ENCODE measurements at places on chromosomes 2 and 18.
A peak's percentile ranks its signal among the peaks of the same experiment; 100 is the strongest.

DNA sequence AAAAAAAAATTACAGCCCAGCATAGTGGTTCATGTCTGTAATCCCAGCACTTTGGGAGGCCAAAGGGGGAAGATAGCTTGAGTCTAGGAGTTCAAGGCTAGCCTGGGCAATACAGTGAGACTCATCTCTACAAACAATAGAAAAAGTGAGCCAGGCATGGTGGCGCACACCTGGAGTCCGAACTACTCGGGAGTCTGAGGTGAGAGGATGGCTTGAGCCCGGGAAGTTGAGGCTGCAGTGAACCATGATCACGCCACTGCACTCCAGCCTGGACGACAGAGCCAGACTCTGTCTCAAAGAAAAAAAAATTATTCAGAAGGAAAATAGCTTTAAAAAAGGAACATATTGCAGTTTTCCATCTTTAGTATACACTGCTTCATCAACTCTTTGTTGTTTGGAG, 47.8 kb downstream of the CYP27C1 start:
- DNase-seq, result no peak

DNA sequence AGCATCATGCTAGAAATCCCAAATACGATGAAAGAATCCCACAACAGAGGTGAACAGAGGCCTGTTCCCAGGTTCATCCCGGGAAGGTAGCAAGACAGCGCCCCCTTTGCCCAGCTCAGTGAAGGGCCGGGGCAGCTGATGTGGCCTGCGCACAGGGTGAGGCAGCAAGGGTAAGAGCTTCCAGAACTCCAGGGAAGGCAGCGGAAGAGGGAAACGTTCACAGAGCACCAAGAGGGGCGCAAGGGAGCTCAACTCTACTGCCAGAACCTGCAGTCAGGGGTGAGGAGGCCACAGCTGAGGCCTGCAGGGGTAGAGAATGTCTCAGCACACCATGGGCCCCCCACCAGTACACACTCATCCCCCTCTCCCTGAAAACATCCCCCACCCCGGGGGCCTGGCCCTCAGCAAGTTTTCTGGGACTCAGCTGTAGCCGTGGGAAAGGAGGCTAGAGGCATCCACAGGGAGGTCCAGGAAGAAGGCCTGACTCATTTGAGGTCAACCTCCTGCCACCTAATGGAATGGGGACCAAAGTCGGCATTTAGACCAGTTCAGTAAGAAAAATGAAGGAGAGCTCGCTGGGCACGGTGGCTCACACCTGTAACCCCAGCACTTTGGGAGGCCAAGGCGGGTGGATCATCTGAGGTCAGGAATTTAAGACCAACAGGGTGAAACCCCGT, 95.6 kb upstream of the ASAP2 start:
- no peak for DNase-seq

DNA sequence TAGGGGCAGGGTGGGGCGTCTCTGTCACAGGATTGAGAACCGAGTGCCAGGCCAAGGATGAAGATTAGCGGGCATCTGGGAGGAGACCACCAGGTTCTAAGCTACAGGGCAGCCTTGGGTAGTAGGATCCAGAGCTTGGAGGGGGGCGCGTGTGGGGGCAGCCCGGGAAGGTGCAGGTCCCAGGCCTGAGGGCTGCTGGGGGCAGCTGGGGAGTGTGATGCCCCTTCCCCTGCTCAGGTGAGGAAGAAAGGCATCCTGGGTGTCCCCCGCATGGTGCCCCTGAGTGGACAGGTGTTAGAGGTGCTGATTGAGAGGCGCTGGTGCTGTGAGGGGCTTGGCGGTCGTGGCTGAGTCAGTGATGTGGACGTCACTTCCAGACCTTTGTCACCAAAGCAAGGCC, 33.9 kb upstream of the MBP start:
- no peak for DNase-seq

DNA sequence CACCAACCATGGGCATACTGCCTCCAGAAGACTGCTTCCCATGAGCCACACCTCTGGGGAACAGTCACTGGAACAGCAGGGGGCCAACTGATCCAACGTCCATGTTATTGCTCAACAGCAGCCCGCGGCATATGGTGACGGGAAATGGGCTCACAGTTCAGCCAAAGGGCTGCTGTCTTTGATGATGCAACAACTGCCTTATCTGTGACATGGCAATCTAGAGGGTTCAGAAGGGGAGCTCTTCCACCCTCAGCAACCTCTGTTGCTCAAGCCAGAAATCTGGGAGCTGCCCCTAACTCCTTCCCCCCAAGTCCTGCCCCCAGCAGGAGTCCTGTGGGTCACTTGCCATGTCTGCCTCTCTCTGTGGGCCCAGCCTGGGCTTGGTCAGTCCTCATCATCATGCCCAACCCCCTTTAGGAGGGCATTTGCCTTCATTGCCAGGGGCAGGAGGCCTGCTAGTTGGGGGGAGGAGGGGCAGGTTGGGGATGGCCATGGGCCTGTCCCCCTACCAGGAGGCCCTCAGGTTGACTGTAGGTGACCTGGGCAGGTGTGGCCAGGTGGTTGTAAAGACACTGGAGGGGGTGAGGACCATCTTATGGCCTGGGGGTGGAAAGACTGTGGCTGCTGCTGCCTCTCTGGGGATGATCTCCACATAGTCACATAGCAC, 212.9 kb downstream of the CYP26B1 start:
- DNase-seq, result no peak

GRCh38 chr2:168633200-168633599, 169.2 kb upstream of the NOSTRIN start:
- no peak for DNase-seq

GRCh38 chr2:43887176-43887575, 48.4 kb downstream of the ABCG8 start:
- DNase-seq, result no peak

GRCh38 chr18:57585421-57585820, 1.1 kb downstream of the FECH start:
- DNase-seq, result no peak

DNA sequence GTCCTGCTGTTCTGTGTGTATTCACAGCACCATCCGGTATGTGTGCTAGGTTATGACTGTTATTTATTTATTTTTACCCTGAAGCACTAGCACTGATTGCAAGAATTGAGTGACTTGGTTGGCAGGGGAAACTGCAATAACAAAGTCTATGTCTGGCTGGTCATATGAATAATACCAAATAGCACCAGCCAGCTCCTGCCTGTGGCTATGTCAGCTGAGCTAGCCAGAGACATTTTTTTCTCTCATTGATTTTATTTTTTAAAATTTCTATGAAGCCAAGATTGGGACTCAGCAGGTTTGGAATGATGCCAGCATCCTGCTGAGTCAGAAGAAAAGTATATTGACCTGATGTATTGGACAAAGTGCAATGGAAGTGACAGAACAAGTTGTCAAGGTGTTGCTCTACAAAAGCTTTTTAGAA, 188.5 kb upstream of the CDH2 start:
- DNase-seq, result no peak

DNA sequence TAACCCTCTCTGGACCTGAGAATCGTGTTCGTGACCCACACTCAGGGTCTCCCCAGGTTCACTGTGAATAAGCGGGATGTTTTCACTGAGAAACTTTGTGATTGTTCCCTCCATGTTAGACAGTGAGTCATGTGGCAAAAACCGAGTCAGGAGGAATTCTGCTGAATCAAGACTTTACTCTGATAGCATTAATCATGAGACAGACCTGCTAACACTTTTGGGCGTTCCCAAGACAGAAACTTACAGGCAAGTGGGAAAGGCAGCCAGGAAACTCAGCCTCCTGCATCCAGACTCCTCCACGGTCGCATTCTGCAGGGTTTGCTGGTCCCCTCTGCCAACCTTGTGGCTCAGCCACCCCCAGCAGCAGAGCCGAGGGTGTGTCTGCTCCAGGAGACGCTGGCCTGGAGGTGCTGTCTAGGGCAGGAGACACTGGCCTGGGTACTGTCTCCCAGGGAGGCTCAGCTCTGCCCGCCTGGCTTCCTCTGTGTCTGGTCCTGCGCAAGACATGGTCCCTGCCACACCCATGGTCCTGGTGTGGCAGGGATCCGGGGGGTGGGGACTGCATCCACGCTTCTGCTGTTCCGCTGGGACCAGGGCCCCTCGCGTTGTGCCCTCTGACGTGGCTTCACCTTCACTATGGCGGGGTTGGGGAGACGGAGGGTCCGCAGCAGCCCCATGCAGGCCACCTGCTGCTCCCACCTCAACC, 177.4 kb downstream of the TWIST2 start:
- no peak for DNase-seq

DNA sequence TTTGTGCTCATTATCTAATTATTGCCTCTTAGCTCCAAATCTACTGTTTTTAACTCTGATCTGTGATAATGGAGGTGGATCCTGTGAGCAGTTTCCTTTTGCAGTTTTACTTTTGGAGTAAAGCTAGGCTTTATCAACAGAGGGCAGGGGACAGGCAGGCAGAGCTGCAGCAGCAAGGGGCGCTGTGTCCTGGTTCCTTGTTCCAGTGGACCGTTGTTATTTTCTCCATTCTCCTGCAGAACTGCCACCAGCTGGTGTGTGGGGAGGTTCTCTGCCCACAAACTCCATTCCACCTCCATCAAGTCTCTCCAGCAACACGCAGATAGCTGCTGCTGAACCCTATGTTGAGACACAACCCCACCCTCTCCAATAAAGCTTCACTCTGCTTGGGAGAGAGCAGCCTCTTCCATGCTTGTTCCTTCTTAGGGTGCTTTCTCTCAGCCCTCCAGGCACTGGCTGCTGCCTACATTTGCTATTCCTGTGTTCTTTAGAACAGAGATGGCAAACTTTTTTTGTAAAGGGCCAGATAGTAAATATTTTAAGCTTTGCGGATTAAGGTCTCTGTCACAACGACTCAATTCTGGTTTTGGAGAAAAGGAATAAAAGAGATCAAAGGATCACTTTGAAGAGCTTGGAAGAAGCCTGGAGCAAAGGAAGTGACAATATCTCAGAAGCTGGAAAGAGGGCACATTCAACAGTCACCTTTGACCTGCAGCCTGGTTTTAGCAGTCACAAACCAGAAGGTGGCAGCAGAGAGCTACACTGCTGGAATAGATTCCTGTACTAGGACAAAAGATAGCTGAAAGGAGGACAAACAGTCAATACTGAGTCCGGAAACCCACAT, 208.8 kb downstream of the CCDC178 start:
- DNase-seq, result peak; percentile 74

DNA sequence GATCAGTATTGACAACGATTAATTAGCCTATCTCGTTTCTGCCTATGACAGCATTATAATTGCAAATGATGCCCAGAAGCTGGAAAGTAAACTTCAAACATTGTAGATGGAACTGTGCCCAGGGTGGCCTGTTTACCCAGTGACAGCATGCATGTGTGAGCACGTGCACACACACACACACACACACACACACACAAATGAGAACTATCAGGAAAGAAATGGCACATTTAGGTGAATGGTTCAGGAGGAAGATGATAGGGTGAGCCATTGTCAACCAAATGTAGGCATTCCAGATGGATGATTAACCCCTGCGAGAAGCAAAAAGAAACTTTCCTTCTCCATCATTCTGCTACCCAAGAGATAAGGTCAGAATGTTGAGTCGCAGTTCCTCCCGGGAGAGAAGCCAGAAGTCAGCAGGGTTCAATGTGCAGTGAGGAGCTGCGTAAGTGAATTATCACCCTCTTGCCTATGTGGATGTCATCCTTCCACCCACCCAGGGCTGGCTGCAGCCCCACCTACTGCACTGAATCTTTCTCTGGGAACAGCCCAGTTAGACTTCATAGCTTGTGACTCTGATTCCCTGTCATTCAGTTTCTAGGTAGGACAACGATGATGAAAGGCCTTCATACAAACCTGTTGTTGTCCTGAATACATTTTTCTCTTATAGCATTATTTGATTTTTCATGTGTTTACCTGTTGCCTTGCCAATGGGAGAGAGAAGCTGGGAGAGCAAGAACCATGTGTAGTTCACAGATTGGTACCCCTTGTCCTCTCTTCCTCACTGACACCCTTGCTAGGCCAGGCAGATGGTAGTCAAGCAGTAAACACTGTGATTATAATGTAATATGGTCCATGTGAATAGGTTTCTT, 3.5 kb upstream of the APOB start:
- DNase-seq, result no peak

- no peak for DNase-seq
Measured at GRCh38 chr2:48651158-48651790, 33.6 kb downstream of the GTF2A1L start.

- DNase-seq, result no peak
Measured at GRCh38 chr2:232458661-232459418, 2.9 kb downstream of the ALPI start.

DNA sequence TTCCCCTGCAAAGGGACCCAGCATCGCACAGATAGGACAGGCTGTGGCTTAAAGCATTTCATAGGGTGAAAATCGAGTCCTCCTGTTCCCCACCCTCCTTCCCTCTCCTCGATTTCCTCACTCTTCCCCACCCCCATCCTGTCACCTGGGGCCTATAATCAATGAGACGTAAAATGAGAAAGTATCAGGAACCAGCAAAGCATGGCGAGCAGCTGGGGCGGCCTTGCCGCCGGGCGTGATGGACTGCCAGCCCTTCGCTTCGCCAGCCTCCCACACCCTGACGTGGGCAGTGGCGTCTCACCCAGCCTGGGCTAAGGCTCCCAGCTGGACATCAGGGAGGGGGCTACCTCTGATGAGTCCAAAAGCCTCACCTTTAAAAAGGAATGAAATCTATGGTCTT, 11.1 kb downstream of the SLC30A3 start:
- DNase-seq, result peak; percentile 55

DNA sequence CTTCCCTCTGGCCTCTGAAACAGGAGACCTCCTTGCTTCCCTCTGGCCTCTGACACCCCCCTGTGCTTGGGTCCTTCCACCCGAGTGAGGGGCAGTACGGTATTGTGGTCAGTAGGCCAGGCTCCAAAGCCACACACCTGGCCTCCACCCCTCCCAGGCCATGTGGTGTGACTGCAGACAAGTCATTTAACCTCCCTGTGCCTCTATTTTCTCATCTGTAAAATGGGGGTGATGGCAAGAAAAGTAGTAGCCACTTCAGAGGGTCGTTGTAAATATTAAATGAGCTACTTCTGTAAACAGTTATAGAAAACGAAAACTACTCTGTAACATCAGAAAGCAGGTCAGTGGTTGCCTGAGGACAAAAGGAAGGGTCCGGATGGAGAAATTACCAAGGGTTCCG, 74.2 kb downstream of the SMAD7 start:
- DNase-seq, result no peak

- DNase-seq, result no peak
Measured at GRCh38 chr18:67574749-67575148, 58.2 kb upstream of the DSEL start.
